ENCODE measurements at places on chromosomes 3 and 15.

DNA sequence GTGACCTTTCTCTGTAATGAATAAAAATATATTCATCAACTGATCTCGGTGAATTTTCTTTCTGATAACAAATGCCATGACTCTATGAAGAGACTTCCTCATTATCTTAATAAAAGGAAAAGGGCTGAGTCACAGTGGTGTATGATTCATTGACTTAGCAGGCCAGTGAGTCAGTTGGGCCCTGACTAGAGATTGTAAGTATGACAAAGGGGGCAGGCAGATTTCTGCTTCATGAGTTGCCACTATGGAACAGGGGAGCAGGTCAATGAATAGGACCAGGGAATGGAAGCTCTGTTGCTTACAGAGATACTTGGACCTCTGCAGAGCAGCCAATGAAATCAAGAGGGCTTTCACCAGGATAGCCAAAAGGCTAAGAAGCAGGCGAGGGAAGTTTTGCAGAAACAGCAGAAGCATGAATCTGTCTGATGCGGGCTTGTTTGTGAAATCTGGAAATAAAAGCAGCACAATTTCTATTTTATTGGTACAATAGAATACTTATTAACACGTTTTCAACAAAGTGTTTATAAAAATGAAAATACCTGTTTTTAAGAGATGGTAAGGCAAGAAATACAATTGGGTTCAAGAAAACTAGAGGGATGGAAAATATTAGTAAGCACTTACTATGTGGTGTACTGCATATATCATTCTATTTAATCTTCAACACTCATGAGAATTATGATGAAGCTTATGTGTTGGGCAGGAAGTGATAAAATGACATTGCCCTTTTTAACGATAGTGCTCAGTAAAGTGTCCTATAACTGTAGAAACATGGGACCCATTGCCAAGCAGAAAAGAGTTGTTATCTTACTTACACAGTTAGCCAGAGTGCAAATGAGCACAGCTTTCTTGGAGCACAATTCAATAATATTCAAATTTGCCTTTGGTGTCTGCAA, 169.8 kb upstream of the MYRIP start:
- DNase-seq = no peak

- no peak for DNase-seq
Observed at GRCh38 chr15:42955518-42955917, 34.9 kb upstream of the TTBK2 start.

- no peak for DNase-seq
Observed at GRCh38 chr3:15229262-15229661, 23.2 kb downstream of the CAPN7 start.

- no peak for DNase-seq
Observed at GRCh38 chr15:88704791-88705768, 66.3 kb downstream of the ISG20 start.

Measured in LNCaP clone FGC (cell line).